ENCODE measurements at places on chromosomes 3 and 15. TPM values are rescaled to one million over a fixed set of nuclear protein-coding genes. Genes with fewer than 3 reads are reported as not detected.

GRCh38 chr3:70816346-70816745 lies 503.9 kb upstream of the MDFIC2 start:
- H3K27ac ChIP-seq, result no peak overlapping the region
- no peak overlapping the region for H3K4me3 ChIP-seq
- H3K36me3 ChIP-seq, result no peaks in the 10 kb centered on the region
- DNase-seq, result no peak

- H3K4me3 ChIP-seq, result no peak overlapping the region
- no peak overlapping the region for H3K27ac ChIP-seq
- no peak for DNase-seq
- H3K27me3 ChIP-seq, result no peaks in the 10 kb centered on the region
- H3K36me3 ChIP-seq, result no peaks in the 10 kb centered on the region
- peaks cover 17% of the 10 kb centered on the region for H3K4me1 ChIP-seq
Observed at GRCh38 chr15:75142499-75142898, 59.2 kb upstream of the C15orf39 start.

- no peak overlapping the region for H3K4me3 ChIP-seq
- H3K27me3 ChIP-seq, result no peaks in the 10 kb centered on the region
- no peaks in the 10 kb centered on the region for H3K36me3 ChIP-seq
- DNase-seq, result no peak
- H3K4me1 ChIP-seq, result no peaks in the 10 kb centered on the region
Observed at GRCh38 chr3:79871656-79872055, 103.9 kb upstream of the ROBO1 start.

GRCh38 chr15:39704689-39705088 lies 78.0 kb downstream of the FSIP1 start:
- H3K36me3 ChIP-seq, result no peaks in the 10 kb centered on the region
- DNase-seq, result peak; percentile 75
- no peaks in the 10 kb centered on the region for H3K27me3 ChIP-seq
- no peak overlapping the region for H3K4me3 ChIP-seq
- H3K27ac ChIP-seq, result peak overlapping the region; percentile 66

DNA sequence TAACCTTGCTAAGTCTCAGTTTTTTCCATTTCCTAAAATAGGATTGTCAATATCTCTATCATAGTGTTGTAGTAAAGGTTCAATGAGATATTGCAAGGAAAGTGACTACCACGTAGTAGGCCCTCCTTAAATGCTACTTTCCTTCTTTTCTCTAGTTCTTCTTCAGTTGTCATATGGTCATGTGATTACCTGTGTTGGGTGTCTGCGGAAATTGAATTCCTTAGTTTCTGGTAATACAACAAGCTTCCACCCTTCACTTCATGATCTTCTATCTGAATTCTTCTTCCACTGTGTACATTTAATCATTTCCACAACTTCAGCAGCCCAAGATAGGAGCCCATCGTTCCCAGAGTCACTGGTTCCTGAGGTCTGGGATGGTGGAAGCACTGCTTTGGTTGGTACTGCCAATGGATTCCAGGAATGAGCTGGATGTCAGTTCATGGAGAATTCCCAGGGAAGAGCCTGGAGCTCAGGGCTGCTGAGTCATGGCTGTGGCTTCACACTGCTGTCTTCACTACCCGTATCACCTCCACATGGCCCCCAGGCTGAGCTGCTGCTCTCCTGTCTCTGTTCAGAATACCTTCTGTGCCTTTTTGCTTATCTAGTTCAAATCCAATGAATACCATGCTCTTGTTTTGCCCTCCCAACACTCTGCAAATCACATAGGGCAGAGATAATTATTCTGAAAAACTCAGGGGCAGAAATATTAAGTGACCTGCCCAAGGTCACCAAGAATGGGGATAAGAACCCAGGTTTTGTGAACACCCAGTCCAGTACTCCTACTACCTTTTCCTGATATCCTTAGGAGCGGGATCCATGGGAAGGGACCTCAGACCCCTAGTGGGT lies 98.6 kb downstream of the RPL39L start:
- peaks cover 31% of the 10 kb centered on the region for H3K4me1 ChIP-seq
- no peak overlapping the region for H3K4me3 ChIP-seq
- DNase-seq, result peak; percentile 33
- H3K36me3 ChIP-seq, result peaks cover 71% of the 10 kb centered on the region

The ZNF662 gene
- 0.03 TPM for polyA plus RNA-seq

The SLC51B gene
- polyA plus RNA-seq, result not detected

The TFRC gene
- 268 TPM for polyA plus RNA-seq

The TRPM1 gene
- polyA plus RNA-seq, result 0.01 TPM
